ENCODE measurements at places on chromosomes 2 and 18. TPM values are rescaled to one million over a fixed set of nuclear protein-coding genes. Genes with fewer than 3 reads are reported as not detected.
A peak's percentile ranks its signal among the peaks of the same experiment; 100 is the strongest.

DNA sequence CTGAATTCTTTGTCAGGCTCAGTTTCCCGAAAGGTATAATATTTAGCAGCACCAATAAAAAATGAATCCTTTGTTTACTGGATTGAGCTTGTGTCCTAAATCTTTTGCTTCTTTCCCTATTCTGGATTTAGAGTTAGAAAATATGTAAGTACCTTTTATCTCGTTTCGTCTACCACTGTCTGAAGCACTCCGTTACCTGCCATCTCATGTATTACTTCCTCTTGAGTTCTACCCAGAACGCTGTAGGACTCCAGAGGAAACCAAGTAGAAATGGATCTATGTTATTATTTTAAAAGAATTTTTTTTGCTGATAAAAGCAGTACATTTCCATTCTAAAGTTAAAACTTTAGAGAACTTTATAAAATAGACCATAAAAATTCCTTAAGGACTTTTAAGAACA, 13.5 kb downstream of the ANKRD12 start:
- DNase-seq = no peak

DNA sequence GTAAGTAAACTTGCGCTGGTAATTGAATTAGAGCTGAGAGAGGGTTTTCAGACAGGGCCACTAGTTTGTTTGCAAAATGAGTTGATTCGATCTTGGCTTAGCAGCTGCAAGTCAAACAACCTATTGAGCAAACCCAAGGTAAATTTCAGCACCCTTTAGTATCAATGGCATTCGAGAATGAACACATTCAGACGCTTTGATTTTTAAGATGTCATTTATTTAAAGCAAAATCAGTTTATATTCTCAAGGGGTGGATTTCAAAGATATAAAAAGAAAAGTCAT, 44.2 kb downstream of the TGIF1 start:
- no peak for DNase-seq

- DNase-seq = no peak
Measured at GRCh38 chr2:212387146-212387545, 151.5 kb downstream of the ERBB4 start.

GRCh38 chr18:55787536-55788073, 199.6 kb upstream of the TCF4 start:
- DNase-seq = no peak

MYO7B gene
- total RNA-seq = 0.89 TPM

DNA sequence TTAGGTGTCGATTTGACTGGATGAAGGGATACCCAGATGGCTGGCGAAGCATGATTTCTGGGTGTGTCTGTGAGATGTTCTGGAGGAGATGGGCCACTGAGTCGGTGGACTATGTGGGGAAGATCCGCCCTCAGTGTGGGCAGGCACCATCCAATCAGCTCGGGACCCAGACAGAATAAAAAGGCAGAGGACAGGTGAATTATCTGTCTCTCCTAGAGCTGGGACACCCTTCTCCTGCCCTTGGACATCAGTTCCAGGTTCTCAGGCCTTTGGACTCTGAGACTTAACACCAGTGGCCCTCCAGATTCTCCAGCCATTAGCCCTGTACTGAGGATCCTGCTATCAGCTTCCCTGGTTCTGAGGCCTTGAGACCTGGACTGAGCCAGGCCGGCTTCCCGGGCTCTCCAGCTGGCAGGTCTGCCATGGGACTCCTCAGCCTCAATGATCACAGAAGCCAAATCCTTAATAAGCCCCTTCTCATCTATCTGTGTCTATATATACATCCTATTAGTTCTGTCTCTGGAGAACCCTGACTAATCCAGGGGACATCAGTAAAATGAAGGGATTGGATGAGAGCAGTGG, 11.7 kb downstream of the PROC start:
- DNase-seq = no peak

DNA sequence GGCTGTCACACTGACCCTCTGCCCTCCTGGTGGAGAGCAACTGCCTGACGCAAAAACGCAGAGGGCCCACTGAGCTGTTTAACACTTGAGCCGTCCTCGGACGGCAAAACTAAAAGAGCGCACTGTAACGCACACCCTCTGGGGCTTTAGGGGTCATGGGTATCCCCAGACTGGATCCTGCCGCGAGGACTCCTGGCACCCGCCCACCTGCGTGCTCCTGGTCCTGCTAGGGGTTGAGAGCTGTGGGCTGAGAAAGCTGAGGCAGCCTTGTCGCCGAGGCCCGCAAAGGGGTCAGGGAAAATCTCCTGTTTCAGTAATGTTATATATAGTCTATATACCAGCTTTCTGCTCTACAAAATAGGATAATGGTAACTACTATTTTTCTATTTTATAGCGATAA, 39.1 kb downstream of the MDH1 start:
- no peak for DNase-seq

GRCh38 chr18:5068851-5069250, 128.2 kb downstream of the AKAIN1 start:
- no peak for DNase-seq

- DNase-seq = no peak
Measured at GRCh38 chr2:216074380-216074779, 7.2 kb downstream of the PECR start.

GRCh38 chr18:74222710-74223494, 68.9 kb downstream of the CYB5A start:
- DNase-seq = no peak

TWIST2 gene
- 66.9 TPM for total RNA-seq

CDH2 gene
- 34.1 TPM for total RNA-seq

PTRHD1 gene
- 32.1 TPM for total RNA-seq

DNA sequence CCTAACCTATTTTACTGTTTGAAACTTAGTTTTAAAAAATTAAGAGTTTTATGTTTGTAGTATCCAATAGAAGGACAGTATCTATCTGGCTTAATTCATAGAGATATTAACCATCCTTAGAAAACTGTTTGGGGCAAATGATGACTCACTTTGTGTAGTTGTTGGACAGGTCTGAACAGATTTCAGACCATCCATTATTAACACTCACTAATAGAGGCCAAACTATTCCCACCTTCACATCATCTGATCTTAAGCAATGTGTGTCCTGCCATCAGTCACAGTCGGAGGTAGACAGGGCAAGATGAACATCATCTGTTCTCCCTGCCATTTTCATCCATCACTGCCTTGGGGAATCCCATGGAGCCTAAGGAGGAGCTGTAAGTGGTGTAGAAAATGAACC, 164.6 kb upstream of the DCC start:
- DNase-seq = no peak

CIAO1 gene
- total RNA-seq = 76.2 TPM

SNRNP200 gene
- 56.9 TPM for total RNA-seq

DNA sequence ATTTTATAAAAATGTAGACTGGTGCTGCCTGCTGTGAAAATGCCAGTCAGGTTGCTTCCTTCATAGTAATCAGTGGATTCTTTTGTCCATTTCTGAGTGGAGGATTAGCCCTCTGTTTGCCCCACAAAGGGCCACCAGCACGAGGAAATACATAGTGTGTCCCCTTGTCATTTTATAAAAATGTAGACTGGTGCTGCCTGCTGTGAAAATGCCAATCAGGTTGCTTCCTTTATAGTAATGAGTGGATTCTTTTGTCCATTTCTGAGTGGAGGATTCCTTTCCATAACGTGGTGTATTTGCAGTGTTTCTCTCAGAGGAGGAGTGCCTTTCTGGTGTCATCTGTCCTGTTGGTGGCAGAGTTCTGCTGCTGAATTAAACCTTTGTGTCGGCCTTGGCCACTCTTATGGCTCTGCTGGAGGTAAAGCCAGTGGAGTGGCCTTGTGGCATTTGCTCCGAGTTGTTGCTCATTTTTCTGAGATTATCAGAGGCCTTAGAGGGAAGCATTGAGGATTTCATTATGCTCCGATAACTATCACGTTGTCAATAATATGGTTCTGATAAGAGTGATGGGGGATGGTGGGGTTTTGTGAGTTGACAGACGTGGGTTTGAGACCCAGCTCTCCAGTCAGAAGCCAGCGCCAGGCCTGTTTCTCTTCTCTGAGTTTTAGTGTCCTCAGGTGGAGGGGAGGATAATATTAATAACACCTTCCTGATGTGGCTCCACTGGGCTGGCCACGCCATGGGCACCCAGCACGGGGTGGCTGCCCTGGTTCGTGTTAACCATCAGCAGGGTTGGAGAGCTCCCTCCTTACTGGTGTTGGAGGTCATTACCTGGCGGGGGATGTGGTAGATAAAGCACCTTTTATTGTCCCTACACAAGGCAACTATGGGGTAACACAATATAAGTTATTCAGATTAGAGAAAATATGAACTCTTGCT, 96.6 kb downstream of the NEDD4L start:
- DNase-seq = no peak

- no peak for DNase-seq
Measured at GRCh38 chr2:85119900-85120299, 13.3 kb upstream of the TCF7L1 start.

HOXD9 gene
- 2.3 TPM for total RNA-seq

MAP2 gene
- total RNA-seq = 0.43 TPM

REG3A gene
- not detected for total RNA-seq

ICOS gene
- total RNA-seq = not detected

GRCh38 chr18:48700446-48700845, 161.6 kb downstream of the CTIF start:
- DNase-seq = no peak

DNA sequence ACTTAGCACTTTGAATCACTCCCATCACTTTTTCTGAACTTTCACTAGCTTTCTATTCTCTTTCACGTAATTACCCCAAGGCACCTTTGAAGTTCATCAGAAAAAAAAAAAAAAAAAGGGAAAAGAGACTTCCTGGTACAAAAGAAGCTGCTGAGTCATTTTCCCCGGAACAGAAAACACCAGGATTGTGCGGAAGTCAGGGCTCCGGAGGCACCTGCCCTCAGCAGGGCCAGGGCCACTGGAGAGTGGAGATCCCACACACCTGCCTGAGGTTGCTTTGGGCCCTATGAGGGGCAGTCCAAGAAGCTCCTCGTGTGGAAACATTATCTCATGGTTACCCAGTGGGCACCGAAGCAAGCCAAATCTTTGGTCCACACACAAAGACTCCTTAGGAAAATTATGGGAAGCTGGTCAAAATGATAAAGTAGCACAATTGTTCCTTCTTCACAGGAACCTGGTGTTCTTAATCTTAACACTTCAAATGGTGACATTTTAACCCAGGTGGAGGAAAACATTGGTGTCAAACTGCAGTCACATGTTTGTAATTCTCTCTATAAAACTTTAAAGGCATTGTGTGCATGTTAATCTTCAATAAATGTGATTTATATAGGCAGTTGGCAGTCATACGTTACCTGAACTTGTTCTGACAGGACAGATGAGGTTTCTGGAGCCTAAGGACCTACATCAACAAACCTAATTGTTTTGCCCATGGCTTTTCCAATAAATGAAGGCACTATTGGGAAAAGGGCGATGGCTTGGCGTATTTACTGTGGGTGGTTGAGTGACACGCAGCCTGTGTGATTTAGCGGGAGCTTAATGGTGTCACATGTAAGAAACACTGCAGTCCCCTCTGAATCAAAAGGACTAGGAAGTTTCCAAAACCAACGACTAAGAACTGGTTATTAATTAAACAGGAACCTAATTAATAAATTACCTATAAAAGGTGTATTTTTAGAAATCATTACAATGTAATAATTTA, 23.4 kb upstream of the FAM110C start:
- DNase-seq = no peak

- DNase-seq = no peak
Measured at GRCh38 chr2:86632672-86633071, 9.0 kb upstream of the RNF103 start.

- DNase-seq = no peak
Measured at GRCh38 chr2:159292157-159292556, 5.7 kb upstream of the WDSUB1 start.

DNA sequence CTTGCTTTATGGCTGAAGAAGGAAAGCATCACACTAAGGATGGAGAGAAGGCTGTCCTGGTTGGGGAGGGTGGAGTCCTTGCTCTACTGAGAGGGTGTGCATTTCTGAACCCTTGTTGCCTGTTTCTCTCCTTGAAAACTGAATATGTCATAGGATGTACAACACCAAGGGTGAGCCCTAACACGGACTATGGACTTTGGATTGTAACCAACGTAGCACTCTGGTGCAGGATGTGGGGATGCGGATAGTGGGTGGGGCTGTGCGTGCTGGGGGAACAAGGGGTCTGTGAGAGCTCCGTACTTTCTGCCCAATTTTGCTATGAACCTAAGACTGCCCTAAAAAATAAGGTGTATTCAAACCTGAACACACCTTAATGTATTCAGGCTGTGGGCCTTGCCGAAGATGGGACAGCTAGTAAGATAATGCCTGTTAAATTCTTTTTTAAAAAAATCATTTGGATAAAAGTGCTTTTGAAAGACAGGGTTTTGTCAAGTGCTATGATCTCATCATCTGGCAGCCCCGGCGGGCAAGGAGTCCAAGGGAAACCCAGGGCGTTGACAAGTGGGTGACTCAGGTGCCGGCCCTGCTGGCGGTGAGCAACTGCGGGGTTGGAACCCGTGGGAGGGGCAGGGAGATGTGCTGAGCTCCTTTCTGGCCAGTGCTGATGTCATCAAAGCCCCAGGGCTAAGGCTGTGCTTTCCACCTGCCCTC, 54.0 kb downstream of the GATA6 start:
- peak; percentile 98 for DNase-seq

PPP1R1C gene
- 0.53 TPM for total RNA-seq

DNA sequence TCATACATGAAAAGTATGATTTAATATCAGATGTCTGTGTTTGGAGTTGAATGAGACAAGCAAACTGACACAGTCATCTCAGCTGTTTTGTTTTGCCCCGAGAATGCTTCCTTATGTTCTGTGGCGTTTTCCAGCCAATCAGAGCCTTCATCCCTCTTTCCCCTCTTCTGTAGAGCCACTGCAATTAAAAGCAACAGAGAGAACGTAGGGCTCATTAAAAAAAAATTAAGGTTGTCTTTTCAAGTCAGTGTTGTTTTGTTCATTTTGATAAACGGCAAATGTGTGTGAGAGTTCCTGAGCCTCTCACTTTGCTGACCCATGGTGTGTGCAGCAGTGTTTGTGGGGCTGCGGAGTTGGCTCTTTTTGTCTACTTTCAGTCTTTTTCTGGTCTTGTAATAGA, 216.0 kb downstream of the FHOD3 start:
- no peak for DNase-seq

DNA sequence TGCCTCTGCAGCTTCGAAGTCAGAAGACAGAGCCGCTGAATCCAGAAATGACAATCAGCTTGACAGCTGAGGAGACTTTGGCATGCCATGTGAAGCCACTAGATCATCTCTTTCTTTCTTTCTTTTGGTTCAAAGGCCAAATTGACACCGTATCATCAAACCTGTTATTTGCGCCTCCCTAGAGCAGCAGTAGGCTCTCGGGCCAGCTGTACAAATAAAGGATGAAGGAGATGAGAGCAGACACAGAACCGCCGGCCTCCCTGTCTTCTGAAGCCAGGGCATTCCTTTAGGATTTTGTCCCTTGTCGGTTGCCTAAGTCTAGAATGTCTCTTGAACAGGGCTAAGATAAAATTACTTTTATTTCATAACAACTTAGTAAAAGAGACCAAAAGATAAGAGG, 36.8 kb downstream of the COL4A4 start:
- no peak for DNase-seq

- peak; percentile 87 for DNase-seq
Measured at GRCh38 chr2:53786705-53787613, at the start of the genes ASB3 and ERLEC1. TSS of gene ASB3 (minus strand) at chr2:53786953. CDS start at chr2:53765572, 21,381 bp downstream. TSS of gene ERLEC1 (plus strand) at chr2:53787044. CDS start at chr2:53787211, 167 bp downstream.

DNMT3A gene
- 9.2 TPM for total RNA-seq

TYMS gene
- 57.0 TPM for total RNA-seq

- peak; percentile 65 for DNase-seq
Measured at GRCh38 chr2:28360718-28361293, 31.9 kb upstream of the FOSL2 start.

- no peak for DNase-seq
Measured at GRCh38 chr18:57436191-57436964, 1.2 kb downstream of the ONECUT2 start.

NEU4 gene
- total RNA-seq = not detected

PTPN2 gene
- 23.3 TPM for total RNA-seq

GRCh38 chr2:15306706-15307105, 254.4 kb downstream of the NBAS start:
- DNase-seq = no peak
